IMR-90 (cell line): ENCODE measurements at places on chromosomes 2 and 18.

GRCh38 chr2:26614216-26615138 is 26.7 kb downstream of the CIB4 start:
- H3K27ac ChIP-seq, result no peak overlapping the region
- DNase-seq, result no peak
- H3K4me3 ChIP-seq, result no peak overlapping the region
- H3K27me3 ChIP-seq, result peaks cover 90% of the 10 kb centered on the region
- no peaks in the 10 kb centered on the region for H3K36me3 ChIP-seq

GRCh38 chr2:2728635-2729034 is 397.6 kb upstream of the MYT1L start:
- H3K27ac ChIP-seq, result no peak overlapping the region
- H3K4me1 ChIP-seq, result no peaks in the 10 kb centered on the region
- H3K36me3 ChIP-seq, result no peaks in the 10 kb centered on the region
- no peak overlapping the region for H3K4me3 ChIP-seq

- H3K4me1 ChIP-seq, result no peaks in the 10 kb centered on the region; the same call in 1 of the 2 replicates
- H3K4me3 ChIP-seq, result no peak overlapping the region
- peak; percentile 47 for DNase-seq
- no peaks in the 10 kb centered on the region for H3K27me3 ChIP-seq
- peaks cover 14% of the 10 kb centered on the region for H3K36me3 ChIP-seq
- no peak overlapping the region for H3K27ac ChIP-seq
Observed at GRCh38 chr2:98601532-98602132, 6.7 kb downstream of the COA5 start.

DNA sequence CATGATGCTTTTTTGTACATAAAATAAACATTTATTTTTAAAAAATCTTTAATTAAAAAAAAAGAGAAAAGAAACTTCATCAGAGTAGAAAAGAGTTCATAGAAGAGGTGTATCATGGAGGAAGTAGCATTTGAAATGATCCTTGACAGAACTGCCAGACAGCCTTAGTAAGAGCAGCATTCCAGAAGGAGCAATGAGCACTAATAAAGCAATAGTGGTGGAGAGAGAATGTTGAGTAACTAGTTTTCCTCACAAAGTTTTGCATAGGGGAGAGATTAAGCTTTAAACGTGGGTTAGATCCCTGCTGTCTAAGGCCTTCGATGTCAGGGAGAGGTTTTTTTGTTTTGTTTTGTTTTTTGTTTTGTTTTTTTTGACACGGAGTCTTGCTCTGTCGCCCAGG is 29.8 kb upstream of the METTL21A start:
- no peaks in the 10 kb centered on the region for H3K27me3 ChIP-seq
- H3K4me3 ChIP-seq, result no peak overlapping the region
- no peaks in the 10 kb centered on the region for H3K4me1 ChIP-seq
- no peak overlapping the region for H3K27ac ChIP-seq

- peaks cover 47% of the 10 kb centered on the region for H3K27me3 ChIP-seq
- no peak overlapping the region for H3K4me3 ChIP-seq
- no peaks in the 10 kb centered on the region for H3K4me1 ChIP-seq
- H3K36me3 ChIP-seq, result no peaks in the 10 kb centered on the region
Observed at GRCh38 chr2:38433607-38433975, 56.5 kb upstream of the ATL2 start.

DNA sequence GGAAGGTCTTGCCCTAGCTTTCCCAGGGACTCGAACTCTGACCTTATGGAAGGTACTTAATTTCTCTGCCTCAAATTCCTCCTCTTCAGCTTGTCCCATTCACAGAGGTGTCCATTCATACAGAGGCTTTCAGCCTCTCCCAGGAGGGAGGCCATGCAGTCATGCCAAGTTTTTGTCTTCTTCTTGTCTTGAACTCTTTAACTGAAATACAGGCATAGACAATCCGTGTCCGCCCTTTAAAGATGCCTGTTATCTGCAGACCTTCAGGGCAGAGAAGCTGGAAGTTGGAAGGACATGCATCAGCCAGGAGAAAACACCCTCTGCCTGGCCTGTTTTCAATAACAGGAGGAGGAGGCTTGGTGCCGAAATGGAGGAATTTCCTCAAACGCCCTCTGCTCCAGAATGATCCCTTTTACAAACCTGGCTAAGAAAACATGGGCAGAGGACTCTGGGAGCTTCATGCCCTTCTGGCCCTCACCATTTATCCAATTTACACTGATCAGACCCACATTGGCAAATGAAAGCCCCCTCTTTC is 308.3 kb downstream of the MYCN start:
- no peaks in the 10 kb centered on the region for H3K4me1 ChIP-seq
- no peak overlapping the region for H3K4me3 ChIP-seq
- H3K27me3 ChIP-seq, result no peaks in the 10 kb centered on the region
- no peak for DNase-seq
- no peaks in the 10 kb centered on the region for H3K36me3 ChIP-seq

GRCh38 chr18:42298759-42299675 is 344.0 kb downstream of the PIK3C3 start:
- H3K36me3 ChIP-seq, result no peaks in the 10 kb centered on the region
- H3K27ac ChIP-seq, result no peak overlapping the region
- no peaks in the 10 kb centered on the region for H3K4me1 ChIP-seq
- H3K27me3 ChIP-seq, result no peaks in the 10 kb centered on the region

DNA sequence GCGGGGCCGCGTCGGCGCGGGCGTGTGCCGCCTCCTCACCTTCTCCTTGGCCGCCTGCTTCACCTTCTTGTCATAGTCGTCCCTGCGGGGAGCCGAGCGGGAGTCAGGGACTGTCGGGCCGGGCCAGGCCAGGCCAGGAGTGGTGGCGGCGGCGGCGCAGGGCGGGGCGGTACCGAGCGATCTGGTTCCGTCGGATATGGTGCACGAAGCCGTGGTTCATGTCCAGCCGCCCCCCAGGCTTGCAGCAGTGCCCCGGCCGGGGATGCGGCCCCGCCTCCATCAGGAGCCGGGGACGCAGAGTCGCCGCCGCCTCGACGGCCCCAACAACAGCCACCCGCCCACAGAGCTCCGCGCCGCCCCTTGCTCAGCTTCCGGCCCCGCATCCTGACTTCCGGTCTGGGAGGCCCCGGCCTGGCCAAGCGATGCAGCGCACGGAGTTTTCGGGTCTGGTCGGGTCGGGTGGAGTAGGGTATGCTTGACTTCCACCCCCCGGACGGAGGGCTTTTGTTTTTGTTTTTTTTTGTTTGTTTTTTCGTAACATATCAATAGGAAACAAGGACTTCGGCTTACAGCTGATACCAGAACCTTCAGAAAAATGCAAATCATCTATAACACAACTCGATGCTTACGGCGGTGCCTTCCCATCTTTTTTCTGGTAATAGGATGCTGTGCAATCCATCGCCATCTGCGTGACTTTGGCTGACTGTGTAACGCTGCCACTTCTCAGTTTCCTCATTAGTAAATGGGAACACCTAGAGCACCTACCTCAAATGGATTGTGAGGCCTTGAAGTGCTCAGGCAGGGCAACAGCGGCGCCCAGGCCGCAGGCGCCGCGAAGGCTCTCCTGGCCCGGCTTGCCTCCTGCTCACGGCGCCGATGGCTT is at the start of gene C2orf68:
C2orf68 (minus strand) TSS at position 362 of the 883 bp plus-strand sequence; CDS start at position 280, 82 bp downstream.
- peaks cover 21% of the 10 kb centered on the region for H3K36me3 ChIP-seq
- DNase-seq, result peak; percentile 79
- H3K27me3 ChIP-seq, result no peaks in the 10 kb centered on the region
- H3K4me1 ChIP-seq, result no peaks in the 10 kb centered on the region
- peak within 1 kb of the TSS; percentile 83 for H3K4me3 ChIP-seq

- no peak overlapping the region for H3K4me3 ChIP-seq
- no peaks in the 10 kb centered on the region for H3K27me3 ChIP-seq
- H3K4me1 ChIP-seq, result peaks cover 25% of the 10 kb centered on the region
- no peak for DNase-seq
- no peaks in the 10 kb centered on the region for H3K36me3 ChIP-seq
Observed at GRCh38 chr2:177281400-177282180, 17.1 kb upstream of the NFE2L2 start.

GRCh38 chr2:196239622-196240587 is 68.5 kb upstream of the STK17B start:
- peaks cover 8% of the 10 kb centered on the region; the same call in 1 of the 2 replicates for H3K4me1 ChIP-seq
- DNase-seq, result peak; percentile 93
- H3K4me3 ChIP-seq, result no peak overlapping the region
- no peaks in the 10 kb centered on the region for H3K36me3 ChIP-seq

DNA sequence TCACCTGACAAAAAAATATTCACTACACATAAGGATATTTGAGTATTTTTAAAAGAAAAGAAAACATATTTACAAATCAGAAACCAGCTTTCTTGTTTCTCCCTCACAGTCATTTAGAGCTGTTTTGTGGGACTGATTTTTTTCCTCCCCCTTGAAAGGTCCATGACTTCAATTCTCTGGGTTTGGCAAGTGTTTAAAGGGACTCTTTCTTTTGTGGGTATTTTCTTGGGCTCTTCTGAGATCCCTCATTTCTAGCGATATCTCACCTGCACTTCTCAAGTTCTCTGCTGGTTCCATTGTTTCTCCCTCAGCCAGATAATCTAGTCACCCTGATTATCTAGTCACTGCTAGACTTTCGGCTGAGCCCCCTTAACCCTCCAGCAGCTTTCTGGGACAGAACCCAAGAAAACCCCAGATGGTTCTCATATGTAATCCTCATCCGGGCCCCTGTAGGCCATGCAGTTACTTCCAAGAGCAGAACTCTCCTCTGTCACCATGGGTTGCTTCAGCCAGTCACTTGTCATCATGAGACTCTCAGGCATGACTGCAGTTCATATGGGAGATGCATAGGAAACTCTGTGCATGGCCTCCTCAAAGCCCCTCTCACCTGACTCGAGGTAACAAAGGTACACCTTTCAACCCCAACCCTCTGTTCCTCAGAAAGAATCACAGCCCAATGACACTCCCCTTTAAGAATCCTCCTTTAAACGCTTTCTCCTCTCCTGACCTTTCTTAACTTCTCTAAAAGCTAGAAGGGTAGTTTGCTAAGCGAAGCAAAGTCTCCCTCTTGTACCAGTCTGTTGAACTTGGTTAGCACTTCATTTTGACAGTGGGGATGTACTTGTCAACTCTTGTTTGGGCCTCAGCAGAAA is 36.7 kb upstream of the ITGA4 start:
- no peaks in the 10 kb centered on the region for H3K36me3 ChIP-seq
- H3K27ac ChIP-seq, result no peak overlapping the region

DNA sequence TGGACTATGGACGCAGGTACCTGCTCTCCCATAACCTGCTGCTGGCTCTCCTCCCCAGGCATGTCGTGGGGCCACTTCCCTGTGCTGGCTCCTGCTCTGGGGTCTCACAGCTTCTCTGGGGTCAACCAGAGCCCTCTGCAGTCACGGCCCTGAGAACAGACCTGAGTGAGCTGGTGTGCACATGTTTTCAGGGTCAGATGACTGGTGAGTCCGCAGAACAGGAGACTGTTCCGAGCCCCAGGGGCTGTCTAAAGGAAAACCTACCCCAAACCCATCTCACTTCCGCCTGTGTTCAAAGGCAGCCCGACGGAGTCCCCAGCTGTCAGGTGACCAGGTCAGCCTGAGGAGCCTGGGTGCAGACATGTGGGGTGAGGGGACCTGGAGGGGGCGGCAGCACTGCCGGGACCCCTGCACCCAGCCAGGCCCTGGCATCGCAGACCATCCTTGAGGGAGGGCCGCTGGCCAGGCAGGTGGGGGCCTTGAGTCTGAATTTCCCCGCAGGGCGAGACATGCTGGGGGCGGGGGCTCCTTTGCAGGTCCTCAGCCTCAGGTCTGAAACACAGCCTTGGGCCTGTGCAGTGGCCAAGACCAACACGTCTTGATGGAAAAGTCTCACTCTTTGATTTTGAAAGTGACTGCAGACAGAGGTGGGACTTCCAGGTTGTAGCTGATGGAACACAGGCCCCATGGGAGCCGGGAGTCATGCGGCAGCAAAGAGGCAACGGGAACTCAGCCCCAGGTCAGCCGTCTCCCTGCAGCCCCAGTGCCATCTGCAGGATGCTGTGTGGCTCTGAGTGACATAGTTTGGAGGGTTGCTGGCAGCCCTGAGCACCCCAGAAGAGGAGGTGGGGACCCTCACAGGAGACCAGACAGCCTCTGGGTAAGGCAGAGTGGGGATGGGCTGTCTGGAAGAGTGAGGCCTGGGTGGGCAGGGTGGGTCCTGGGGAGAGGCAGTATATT is 65.3 kb downstream of the TWIST2 start:
- peaks cover 25% of the 10 kb centered on the region for H3K36me3 ChIP-seq
- no peak overlapping the region for H3K4me3 ChIP-seq
- H3K27me3 ChIP-seq, result no peaks in the 10 kb centered on the region
- peaks cover 13% of the 10 kb centered on the region for H3K4me1 ChIP-seq
- H3K27ac ChIP-seq, result no peak overlapping the region
